ENCODE measurements at places on chromosomes 3 and 15.

GRCh38 chr15:90419738-90420406, 31.8 kb downstream of the IQGAP1 start:
- no peak for DNase-seq

DNA sequence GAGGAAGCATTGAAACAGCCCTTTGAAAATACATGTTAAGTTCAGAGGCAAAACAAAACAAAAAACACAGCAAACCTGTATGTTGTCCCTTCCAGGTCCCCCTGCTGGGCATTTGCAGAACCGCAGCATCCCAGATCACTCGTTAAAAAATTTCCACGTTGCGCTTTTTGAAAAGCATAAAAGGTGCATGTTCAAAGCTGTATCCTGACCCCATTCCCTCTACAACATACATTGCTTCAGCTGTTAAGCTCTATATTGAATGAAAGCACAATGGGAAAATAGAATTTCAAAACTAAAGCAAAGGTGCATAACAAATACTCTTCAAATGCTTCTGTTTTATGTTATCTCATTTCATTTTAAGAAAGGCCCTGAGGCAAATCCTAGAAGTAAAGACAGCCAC, 328.3 kb downstream of the THSD4 start:
- DNase-seq: peak; percentile 42

DNA sequence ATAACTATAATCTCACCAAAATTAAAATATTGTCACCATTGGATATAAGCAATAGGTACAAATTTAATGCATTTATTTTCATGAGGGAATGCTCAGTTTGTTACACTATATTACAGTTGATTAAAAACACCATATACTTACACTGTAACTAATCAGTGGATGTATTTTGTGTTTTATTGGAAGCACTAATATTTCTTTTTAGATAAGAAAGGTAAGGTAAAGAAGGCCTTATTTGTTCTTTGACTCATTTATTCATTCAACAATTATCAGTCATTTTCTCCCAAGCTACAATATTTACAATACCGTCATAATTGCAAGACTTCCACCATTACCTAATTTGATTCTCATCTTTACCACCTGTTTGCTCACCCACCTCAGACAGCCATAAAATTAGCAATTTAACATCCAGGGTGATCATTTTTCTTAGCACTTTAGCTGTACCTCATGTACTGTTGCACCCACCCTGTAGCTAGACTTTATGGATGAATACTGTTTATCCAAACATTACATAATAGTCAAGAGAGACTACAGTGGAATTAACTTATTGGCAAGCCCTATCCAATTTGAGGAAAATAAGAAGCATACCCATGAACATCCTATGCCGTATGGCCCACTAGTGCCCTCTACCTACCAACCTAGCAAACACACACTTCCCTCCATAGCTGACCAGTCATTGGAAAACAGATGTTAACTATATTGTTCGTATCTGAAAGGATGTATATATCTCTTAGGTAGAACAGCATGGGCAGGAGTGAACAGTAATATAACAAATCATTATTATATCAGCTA, 229.6 kb downstream of the BBX start:
- no peak for DNase-seq

GRCh38 chr15:80003171-80003570, 32.2 kb upstream of the BCL2A1 start:
- DNase-seq: peak; percentile 7

DNA sequence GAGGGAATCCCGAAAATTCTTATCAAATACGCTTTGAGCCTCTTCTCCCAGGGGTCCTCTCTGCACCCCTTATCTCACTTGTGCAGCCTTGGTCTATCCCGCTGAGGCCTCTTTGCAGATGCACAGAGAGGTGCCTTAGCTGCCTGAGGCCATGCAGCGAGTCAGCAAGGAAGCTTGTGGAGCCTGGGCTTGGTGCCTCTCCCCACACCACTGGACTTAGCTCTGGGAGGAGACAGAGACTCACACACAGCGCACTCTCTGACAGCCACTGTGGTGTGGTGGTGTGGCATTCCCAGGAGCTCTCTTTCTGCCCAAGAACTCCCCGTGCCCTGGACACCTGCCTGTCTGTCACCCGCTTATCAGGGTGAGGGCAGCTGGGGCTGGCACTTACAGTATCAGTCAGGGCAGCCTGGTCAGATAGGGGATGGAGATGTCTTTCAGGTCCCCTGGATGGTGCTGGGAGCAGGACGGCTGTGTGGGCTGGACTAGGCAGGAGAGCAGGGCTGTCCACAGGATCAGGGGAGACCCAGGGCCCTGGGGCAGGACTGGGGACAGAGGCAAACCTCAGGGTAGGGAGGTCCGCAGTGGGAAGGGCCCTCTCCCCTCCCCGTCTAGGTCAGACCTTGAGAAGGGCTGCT, 10.2 kb upstream of the LINGO1 start:
- DNase-seq: no peak

GRCh38 chr3:99013777-99014315, 112.4 kb upstream of the DCBLD2 start:
- DNase-seq: no peak

- DNase-seq: no peak
Observed at GRCh38 chr3:163543662-163544061, 1534.6 kb downstream of the SI start.
